ENCODE measurements at places on chromosomes 5 and 9.

- no peak for DNase-seq
These were observed 206.1 kb upstream of the ZNF608 start for GRCh38 chr5:124952566-124952965.

- DNase-seq: no peak
These were observed 253.2 kb downstream of the CDH18 start for GRCh38 chr5:19734776-19735175.

- DNase-seq: peak; percentile 91
These were observed 130.3 kb downstream of the RGS3 start for GRCh38 chr9:113593682-113594281.

- DNase-seq: no peak
These were observed 49.7 kb downstream of the ACTBL2 start for GRCh38 chr5:57432876-57433275.

DNA sequence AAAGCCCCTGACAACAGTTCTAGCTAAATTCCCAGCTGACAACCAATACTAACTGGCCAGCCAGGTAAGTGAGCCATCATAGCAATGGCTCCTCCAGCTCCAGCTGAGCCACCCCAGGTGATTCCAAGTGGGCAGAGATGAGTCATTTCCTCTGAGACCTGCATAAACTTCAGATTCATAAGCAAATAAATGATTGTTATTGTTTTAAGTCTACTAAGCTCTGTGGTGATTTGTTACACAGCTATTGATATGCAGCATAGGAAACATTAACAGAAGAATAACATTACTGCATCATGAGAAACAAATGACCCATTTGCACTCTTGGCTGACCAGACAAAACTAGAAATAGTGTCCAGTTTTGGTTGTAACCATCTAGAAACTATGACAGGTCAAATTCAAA is 60.3 kb downstream of the TTC39B start:
- DNase-seq: no peak

DNA sequence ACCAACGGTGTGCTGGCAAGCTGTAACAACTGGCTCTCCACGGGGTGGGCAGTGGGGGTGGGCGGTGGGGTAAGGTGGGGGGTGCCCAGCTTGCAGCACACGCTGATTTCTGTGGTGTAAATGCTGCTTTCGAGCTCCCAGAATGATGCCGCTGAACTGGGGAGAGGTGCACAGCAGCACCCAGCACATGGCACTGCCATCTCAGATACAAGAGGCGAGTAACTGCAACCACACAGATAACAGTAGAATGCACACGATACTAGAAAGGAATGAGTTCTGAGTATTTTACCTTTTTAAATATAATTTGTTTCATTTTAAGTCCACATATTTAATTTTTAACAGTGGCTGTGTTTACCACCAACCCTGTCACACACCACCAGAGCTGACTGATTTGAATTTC is 87.9 kb downstream of the SEMA4D start:
- no peak for DNase-seq

GRCh38 chr5:19175776-19176570 is 812.0 kb downstream of the CDH18 start:
- no peak for DNase-seq

DNA sequence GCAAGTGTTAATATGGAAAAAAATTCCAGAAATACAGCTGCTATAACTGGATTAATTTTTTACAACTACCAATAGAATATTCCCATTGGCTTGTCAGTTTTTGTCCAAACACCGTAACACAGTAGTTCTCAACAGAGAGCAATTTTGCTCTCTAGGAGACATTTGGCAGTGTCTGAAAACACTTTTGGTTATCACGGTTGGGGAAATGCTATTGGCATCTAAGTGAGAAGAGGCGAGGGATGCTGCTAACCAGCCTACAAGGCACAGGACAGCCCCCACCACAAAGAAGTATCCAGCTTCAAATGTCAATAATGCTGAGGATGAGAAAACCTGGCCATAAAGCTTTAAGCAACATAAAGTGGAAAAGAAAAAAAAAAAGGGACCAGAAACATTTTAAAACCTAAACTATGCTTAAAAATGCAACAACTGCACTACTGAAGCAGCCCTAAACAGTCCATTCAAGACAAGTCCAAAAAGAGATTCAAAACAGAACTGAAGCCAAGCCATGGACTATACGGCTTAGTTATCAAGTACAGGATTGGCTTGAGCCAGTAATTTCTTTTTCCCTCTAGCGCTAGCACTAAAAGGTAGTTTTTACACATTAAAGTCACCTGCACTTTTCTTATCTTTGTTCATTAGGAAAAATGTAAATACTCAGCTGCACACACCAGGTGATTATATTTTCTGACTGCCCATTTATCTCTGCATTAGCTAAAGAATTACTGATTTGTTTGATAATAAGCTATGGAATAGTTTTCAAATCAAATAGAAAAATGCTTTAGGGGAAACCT is 83.9 kb downstream of the NR3C1 start:
- DNase-seq: no peak

DNA sequence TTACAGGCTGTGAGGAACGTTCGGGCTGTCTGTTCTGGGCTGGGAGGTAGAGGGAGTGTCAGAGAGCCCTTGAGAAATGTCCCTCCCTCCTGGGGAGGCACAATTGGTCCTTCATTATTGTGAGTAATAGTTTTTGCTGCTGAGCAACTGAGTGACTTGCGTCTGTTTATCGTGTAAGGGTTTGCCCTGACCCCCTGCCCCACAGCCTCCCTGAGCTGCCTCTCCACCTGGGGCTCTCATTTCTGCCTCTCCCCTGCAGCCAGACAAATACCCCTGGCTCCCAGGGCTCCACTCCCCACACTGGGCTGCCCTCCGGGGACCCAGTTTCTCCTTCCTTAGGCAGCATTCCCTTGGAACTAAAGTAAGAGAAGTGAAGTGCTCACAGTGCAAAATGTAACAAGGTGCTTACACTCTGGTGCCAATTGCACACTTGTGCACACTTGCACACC is 174.9 kb upstream of the MVB12B start:
- no peak for DNase-seq

GRCh38 chr5:180090769-180091546 is 19.4 kb upstream of the RNF130 start:
- no peak for DNase-seq

- DNase-seq: no peak
These were observed 353.0 kb downstream of the FBXL17 start for GRCh38 chr5:108028883-108029282.

DNA sequence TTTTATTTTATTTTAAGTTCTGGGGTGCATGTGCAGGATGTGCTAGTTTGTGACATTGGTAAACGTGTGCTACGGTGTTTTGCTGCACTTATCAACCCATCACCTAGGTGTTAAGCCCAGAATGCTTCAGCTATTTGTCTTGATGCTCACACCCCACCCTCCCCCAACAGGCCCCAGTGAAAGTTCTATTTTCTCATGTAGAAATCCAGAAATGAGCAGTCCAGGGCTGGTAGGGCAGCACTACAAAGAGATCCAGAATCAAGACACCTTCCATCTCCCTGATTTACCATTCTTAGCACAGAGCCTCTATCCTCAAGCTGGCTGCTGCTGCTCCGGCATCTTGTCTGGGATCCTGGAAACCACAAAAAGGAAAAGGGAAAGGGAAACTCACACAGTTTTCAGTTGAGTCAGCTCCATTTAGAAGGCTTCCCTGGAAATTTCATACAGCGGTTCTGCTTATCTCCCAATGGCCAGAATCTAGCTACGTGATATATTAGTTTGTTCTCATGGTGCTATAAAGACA is 85.4 kb upstream of the SMARCA2 start:
- DNase-seq: no peak

DNA sequence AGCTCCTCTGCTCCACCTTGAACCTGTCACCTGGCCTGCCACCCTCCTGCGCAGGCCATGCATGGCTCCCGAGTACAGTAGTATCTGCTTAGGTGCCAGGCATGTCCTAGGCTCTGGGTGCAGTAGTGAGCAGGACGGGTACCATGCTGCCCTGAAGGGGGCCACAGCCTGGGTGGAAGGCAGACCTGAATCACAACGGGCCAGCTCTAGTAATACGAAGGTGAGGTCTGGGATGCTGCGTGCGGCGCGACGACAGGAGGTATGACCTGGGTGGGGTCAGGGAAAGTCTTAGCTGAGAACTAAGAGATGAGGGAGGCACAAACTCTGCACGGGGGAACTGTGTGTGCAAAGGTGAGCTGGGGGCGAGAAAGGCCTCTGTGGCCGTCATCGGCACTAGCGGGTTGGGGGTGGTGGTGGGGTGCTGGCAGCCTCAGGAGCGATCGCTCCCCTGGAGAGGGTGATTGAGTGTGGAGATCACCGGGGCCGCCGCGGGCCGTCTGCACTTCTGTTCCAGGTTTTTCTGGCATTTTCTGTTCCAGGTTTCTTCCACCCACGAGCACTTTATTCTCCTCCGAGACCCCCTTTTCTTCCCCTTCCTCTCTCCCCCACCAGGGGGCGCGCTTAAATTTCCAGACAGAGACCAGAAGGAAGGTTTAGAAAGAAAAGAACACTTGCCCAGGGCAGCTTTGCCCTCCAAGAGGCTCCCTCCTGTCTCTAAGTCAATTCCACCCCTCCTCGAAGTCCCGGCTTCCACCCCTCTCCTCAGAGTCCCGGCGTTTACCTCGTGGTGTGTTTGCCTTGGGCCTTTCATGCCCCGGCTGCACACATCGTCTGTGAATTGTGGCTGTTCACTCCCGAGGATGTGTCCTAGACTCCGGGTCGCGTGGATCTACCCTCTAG is 15.1 kb downstream of the PDLIM4 start:
- no peak for DNase-seq

- no peak for DNase-seq
These were observed 5.8 kb upstream of the RAB14 start for GRCh38 chr9:121207371-121207940.

GRCh38 chr5:94700592-94700991 is 82.1 kb downstream of the SLF1 start:
- DNase-seq: no peak

DNA sequence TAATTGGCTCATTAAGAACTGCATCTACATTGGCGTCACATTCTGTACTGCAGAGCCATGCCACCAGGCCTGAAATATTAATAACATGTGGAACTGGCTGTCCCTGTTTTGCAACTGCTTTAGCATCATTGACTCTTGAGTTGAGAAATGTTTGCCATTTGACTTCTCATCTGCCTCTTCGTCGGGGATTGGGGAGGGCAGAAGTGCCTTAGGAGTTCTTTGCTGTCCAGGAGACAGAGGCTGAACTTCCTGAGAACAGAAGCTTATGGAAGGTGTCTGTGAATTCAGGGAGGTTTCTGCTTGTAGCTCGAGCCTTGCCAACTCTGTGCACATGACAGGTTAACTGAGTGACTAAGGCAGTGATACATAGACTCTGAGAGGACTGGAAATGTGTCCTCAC is 265.0 kb downstream of the KIF4B start:
- DNase-seq: no peak

GRCh38 chr5:143582869-143583268 is 179.4 kb upstream of the NR3C1 start:
- no peak for DNase-seq

- DNase-seq: no peak
These were observed 62.3 kb downstream of the ST8SIA4 start for GRCh38 chr5:100840789-100841188.

DNA sequence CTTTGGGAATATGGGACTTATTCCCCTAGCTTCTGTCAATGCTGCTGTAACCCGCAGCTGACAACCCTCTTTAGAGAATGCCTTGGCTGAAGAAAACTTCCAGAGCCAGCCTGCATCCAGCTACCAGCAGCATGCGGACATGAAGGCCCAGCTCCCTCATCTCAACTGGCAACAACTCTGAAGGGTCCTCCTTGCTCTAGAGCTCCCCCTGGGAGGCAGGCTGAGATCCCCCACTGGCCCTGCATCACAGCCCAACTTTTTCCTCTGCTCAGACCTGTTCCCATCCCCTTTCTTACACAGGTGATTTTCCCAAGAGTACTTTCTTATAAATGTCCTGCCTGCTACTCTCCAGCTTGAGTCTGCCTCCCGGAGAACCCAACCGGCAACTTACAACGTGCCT is 18.7 kb upstream of the WNT8A start:
- DNase-seq: no peak

- DNase-seq: no peak
These were observed 106.2 kb downstream of the NSG2 start for GRCh38 chr5:174151599-174152181.

GRCh38 chr5:179253730-179254129 is 91.5 kb downstream of the ADAMTS2 start:
- no peak for DNase-seq

GRCh38 chr5:102536323-102536928 is 37.6 kb upstream of the SLCO6A1 start:
- no peak for DNase-seq

- DNase-seq: no peak
These were observed 1433.3 kb upstream of the C9orf72 start for GRCh38 chr9:29006628-29007027.

GRCh38 chr9:11204521-11204920 is 591.7 kb upstream of the PTPRD start:
- no peak for DNase-seq

- no peak for DNase-seq
These were observed 83.0 kb downstream of the NTNG2 start for GRCh38 chr9:132244582-132245455.

DNA sequence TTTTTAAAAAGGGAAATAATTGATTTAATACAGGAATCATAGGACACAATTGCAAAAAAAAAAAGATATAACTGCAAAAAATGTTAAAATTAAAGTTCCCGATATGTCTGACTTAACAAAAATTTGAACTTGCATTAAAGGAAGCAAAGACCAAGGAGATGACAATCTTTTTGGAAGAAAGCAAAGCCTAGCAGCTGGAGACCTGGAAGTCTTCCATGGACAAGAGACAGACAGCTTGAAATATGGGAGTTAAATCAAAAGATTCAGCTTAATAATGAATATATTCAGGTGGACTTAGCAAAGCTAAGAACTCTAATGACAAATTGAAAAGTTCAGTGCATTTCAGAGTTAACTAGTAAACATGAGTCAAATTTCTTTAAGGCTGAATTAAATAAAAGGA is 568.7 kb upstream of the RGMB start:
- no peak for DNase-seq

DNA sequence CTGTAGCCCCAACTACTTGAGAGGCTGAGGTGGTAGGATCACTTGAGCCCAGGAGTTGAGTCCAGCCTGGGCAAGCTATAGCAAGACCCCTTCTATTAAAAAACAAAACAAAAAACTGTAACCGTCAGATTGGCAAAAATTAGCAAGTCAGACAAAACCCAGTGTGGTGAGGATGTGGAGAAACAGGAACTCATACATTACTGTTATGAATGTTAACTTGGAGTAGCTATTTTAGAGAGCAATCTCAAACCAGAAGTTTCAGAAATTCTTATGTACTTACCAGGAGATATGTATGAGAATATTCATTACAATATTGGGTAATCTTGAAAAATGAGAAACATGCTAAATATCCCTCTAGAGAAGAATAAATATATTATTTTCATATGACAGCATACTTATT is 120.3 kb downstream of the INVS start:
- DNase-seq: no peak

- DNase-seq: no peak
These were observed 7.6 kb upstream of the TBC1D2 start for GRCh38 chr9:98263080-98263479.

All from CMK (cell line).